GM06990 (cell line): ENCODE measurements at places on chromosomes 11 and 22.
A peak's percentile ranks its signal among the peaks of the same experiment; 100 is the strongest.

- DNase-seq, result no peak
Measured at GRCh38 chr11:210803-211180, 3.3 kb downstream of the RIC8A start.

DNA sequence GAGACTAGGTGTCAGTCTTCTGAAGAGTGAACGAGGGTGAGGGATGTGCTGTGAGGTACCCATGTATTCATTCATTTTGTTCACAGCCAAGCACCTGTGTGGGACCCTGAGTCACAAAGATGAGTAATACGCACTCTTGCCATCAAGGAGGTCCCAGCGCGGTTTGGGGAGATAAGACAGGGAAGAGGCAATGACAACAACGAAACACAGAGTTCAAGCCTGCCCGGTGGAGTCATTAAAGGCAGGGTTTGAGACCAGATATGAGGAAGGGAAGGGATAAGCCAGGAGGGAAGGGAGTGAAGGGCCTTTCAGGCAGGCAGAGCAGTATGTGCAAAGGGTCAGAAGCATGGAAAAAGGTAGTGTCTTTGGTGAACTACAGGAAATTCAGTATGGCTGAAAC, 4.6 kb downstream of the DCHS1 start:
- no peak for DNase-seq

DNA sequence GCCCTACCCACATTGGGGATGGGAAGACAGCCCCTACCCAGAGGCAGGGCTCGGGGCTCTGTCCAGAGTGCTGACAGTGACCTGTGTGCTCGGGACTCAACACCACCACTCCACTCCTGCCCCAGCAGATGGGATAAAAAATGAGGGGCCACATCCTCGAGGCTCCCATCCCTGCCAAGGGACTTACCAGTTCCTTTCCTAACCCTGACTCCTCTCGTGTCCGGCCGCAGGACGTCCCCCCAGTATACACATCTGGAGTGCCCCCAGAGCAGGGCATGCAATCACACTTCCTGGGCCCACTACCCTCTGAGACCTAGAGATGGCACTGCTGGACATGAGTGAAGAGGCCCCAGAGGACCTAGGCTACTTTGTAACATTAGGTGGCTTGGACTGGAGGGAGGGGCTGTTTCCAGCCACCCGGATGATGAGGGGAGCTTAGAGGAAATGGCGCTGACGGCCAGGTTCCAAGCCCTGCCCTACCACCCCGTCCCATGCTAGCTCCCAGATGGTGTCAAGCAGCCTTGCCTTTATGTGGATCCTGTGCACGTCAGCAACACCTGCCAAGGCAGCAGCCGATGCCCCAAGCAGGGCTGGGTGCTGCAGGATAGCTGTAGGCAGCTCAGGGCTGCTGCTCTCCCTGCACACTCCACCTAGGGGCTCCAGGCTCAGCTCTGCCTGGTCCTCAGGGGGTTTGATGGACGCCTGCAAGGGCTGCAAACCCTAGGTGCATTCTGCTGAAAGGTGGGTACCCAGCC, 86.6 kb downstream of the DGCR2 start:
- no peak for DNase-seq

GRCh38 chr11:69186316-69187260, 30.9 kb downstream of the SMIM38 start:
- DNase-seq, result no peak

GRCh38 chr22:17131686-17132085, 10.5 kb upstream of the TMEM121B start:
- DNase-seq, result no peak

GRCh38 chr11:62622476-62623089, 797 bp upstream of the B3GAT3 start:
- no peak for DNase-seq

DNA sequence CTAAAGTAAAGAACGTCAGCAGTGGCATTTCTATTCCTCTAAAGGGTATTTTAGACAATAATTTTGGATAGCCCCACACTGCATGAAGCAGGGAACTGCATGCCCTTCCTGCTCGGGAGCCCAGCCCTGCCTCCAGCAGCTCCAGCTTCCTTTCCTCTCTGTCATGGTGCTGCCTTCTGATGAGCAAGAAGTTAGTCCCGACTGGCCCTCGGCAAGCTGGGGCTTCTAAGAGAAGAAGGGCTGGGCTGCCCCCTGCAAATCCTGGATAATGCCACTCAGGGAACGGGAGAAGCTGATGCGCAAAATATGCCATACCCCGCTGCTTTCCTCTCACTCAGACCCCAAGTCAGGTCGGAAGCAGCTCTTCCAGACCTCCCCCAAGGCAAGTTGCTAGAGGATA, 296.4 kb downstream of the ETS1 start:
- no peak for DNase-seq

GRCh38 chr11:121236115-121237001, 56.2 kb upstream of the SC5D start:
- peak; percentile 32 for DNase-seq

GRCh38 chr22:36383110-36383581, 4.6 kb downstream of the MYH9 start:
- peak; percentile 70 for DNase-seq

GRCh38 chr11:35160902-35161597, 22.1 kb downstream of the CD44 start:
- no peak for DNase-seq

DNA sequence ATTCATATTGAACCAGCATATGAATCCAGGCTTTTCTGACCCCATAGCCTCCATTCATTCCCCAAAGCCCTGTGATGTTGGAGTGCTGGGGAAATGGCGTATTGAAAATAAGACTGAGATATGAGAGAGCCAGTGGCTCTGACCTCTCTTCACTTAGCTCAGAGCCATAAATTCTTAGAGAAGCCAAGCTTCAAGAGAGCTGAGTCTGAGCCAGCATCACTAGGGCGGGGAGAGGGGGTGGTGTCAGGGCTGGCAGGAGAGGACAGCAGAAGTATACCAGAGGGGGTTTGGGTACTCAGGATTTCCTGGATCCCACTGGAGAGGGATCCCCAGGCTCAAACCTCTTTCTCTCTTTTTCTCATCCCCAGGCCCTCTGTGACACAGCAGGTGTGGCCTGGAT, 16.7 kb upstream of the MOGAT2 start:
- no peak for DNase-seq

GRCh38 chr11:125162743-125163142, 1.8 kb upstream of the PKNOX2 start:
- no peak for DNase-seq

DNA sequence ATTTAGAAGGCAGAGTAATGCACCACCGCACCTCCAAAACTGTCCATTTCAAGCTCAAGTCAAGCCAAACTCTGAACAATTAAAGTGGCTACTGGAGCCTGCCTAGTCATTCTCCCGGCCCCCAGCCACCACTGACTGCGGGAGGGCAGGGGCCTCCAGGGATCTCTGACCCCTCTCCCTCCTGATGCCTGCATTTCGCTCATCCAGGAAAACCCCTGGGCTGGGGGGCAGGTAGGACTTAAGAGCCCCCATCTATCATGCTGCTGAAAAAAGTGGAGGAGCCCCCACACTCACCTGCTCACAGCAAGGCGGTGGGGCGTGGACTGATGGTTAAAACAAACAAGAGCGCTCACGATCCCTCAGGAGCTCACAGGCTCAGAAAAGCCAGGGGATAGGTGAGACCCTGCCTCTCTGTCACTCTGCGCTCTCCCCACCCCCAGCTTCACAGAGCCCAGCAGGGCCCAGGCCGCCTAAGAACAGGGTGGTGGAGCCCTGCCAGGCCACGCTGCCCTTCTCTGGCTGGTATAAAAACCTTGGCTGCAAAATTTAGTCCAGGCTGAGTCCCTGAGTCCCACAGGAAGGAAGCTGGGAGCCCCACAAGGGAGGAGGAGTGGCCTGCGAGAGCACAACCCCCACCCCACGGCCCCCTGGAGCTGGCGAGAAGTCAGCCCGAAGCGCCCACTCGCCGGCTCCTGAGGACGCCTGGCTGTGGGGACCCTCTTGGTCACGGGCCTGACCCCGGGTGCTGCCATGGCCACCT, 21.0 kb upstream of the MOB2 start:
- no peak for DNase-seq

GRCh38 chr11:13834463-13834862, 128.1 kb upstream of the SPON1 start:
- no peak for DNase-seq

- no peak for DNase-seq
Measured at GRCh38 chr11:27317751-27318150, 45.3 kb downstream of the CCDC34 start.

GRCh38 chr11:122750049-122750448, 88.3 kb upstream of the CRTAM start:
- no peak for DNase-seq
